ENCODE measurements at places on chromosomes 12 and 14. TPM values are rescaled to one million over a fixed set of nuclear protein-coding genes. Genes with fewer than 3 reads are reported as not detected.
A peak's percentile ranks its signal among the peaks of the same experiment; 100 is the strongest.

DNA sequence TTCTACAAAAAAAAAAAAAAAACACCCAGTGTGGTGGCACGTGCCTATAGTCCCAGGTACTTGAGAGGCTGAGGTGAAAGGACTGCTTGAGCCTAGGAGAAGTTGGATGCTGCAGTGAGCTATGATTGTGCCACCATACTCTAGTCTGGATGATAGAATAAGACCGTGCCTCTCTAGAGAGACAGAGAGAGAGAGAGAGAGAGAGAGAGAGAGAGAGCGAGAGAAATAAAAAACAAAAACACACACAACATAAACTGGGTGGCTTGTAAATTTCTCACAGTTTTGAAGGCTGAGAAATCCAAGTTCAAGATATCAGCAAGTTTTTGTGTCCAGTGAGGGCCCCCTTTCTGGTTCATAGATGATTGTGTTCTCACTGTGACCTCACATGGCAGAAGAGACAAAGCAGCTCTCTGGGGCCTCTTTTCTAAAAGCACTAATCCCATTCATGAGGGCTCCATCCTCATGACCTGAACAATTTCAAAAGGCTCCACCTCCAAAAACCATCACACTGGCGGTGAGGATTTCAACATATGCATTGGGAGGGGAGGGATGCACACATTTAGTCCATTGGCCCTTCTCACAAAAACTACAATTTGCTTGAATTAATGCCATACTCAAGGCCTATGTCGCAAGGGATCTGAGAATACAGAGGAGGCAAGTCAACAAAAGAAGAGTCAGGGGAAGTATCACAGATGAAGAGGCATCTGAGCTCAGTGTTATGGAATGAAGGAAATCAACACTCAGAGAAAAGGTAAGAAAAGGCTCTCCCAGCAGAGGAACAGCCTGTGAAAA is 94.9 kb downstream of the PPM1H start:
- DNase-seq: no peak

DNA sequence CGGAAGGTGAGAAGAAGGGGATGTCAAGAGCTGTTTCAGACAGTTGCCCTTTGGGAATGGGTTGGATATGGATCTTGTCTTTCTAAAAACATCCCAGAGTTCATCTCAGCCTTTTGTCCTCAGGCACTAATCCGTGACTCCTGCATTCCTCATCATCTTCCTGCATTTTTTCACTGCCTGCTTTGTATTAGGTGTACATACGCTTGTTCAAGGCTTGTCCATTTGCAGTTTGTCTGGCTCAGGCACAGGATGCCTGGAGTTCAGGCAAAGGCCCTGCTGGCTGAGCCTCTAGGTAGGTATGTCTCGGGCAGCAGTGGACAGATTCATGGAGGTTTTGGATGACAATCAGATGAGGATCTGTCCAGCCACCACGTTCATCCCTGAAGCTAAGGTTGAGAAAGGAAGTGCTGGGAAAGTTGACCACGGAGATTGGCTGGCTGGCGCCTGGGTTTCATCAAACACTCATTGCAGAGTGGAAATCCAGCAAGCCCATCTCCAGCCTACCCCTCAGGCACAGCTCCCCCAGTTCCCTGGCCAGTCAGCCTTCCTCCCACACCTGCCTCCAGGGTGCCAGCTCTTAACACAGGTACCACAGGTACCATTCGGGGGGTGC is 12.4 kb upstream of the TMEM106C start:
- DNase-seq: no peak

ERBB3 gene
- total RNA-seq: 2.0 TPM

DNA sequence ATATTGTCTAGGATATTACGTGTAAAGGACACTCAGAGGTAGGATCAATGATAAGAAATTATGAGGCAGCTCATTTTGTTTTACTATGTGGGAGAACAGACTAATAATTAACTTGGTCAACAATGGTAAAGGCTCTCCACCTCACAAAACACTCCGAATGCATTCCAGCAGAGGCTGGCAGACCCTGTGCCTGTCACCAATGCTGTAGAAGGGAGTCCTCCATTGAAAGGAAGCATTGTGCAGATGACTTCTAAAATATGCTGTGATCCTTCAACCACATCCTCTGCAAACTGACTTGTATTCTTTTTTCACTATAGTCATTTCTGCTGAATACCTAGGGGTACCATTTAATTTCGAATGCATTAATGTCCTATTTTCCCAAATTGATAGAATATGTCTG is 119.6 kb upstream of the EEA1 start:
- no peak for DNase-seq

DNA sequence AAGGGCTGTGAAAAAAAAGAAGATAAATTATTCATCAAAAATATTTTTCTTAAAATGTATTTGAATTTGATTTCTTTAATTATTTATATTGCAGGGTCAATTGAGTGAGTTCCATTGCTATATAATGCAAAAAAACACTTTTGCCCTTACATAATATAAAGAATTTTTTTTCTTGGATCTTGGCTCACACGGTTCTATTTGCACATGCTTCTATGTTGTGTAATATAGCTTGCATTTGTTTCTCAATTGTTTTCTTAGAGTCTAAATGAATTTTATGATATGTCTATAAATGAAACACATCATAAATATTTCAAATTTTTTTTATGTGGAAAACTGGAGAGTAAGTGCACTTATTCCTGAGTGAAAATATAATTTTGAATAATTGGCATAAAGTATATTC is 694.2 kb downstream of the SLC6A15 start:
- DNase-seq: no peak

- DNase-seq: no peak
Measured at GRCh38 chr12:71269281-71269598, 111.4 kb upstream of the TSPAN8 start.

SRSF9 gene
- 92.5 TPM for total RNA-seq

SRRM4 gene
- 5.7 TPM for total RNA-seq

KRT2 gene
- total RNA-seq: not detected

CEBPE gene
- total RNA-seq: not detected

DNA sequence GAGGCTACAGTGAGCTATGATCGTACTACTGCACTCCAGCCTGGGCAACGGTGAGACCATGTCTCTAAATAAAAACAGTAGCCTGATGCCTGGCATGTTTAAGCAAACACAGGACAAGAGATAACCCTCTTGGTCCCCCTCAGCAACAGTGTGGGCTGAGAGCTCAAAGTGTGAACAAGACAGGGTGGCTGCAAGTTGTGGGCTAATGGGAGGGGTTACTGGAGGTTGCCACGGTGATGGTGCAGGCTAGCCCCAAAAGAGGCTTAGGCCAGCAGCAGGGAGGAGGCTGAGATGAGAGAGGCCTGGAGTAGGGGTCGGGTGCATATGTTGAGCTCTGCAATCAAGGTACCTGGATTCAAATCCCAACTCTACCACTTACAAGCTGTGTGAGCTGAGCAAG is 3.4 kb upstream of the LGMN start:
- DNase-seq: no peak

GRCh38 chr12:44720265-44720664 is 155.8 kb downstream of the NELL2 start:
- no peak for DNase-seq

- DNase-seq: no peak
Measured at GRCh38 chr12:94297096-94297699, 148.8 kb downstream of the PLXNC1 start.

GRCh38 chr12:121966959-121967358 is 48.6 kb downstream of the CFAP251 start:
- DNase-seq: no peak

DNA sequence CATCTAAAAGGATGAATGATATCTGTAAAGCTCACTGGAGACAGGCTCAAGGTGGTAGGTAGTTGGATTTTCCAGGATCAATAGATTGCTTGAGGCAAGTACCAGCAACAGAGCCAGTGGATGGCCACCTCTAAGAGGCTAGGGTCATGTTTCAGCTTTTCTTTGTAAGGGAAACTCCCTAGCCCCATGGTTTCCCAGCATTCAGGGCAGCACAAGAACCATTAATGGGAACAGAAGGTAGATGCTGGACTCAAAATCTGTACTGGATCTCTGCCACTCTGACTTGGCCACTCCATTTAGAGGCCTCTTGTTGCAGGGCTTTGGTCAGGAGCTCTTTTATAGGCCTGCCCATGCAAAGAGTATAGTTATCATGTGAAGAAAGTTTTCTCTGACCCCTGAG is 76.1 kb upstream of the DYRK2 start:
- no peak for DNase-seq

ABHD4 gene
- total RNA-seq: 2.4 TPM

GRCh38 chr12:86852451-86852850 is 596.3 kb upstream of the MGAT4C start:
- DNase-seq: no peak

DNA sequence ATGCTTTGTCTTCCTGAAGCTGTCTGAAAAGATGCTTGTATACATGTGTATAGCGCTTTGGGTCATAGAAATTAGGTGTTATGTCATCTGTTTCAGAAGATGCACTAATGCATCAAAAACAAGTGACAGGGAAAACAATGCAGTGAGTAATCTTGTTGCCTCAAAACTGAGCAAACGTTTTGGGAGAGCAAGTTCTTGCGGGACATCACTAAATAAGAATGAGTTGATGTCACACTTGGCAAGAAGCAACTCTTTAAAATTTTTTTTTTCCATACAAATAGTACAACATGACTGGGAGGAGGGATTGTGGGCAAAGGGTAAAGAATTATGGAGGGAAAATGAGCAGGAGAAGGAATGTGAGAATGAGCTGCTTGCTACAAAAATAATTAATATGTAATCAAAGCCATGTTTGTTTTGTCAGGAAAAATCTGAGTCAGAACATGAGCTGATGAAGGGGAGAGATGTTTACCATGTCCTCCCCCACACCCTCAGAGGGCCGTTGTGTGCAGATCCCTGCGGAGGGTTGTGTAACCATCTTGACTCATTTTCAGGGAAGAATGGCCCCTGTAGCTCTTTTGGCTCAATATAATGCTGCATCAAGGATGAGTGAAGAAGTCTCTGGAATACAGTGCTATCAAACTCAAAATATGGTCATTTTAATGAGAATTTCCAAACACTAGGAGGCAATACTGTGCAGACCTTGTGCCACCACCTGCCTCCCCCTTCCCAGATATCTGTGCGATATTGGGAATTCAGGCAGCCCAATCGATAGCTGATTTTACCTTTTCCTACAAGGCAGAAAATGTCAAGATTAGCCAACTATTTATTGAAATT is 41.4 kb downstream of the BORCS5 start:
- no peak for DNase-seq

DNA sequence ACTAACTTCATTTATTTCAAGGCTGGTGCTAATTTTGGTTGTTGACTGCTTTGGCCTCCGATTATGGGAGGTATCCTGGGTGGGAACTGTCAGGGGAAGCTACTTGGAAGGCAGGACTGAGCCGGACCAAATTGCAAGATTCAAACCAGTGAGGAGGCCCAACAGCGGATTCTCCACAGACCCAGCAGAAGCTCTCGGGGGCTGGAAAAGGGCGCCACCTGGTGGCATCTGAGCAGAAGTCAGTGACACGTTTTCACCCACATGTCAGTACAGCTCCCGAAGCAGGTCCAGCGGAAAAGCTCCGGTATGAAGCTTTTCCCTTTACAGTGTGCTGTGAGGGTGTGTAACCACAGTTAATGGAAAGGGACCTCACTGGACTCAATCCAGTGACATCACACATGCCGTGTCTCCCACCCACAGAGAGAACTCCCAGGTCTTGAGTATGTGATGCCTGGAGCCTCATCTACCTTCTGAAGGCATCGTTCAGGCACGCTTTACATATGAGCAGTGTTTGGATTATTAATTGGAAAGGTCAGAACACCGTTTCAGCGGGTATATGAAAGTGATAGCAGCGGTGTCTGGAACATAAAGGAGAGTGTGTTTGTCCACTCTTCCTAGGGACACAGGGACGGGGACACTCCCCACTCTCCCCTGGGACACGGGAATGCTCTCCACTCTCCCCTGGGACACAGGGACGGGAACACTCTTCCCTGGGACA is 3.6 kb upstream of the P2RX2 start:
- DNase-seq: peak; percentile 80

All from frontal cortex (tissue), 4 donors.